NCI-H748 treated with DMSO at 0.1 percent for 48 hours (cell line): ENCODE measurements at places on chromosomes 1 and 21.
A peak's percentile ranks its signal among the peaks of the same experiment; 100 is the strongest.

DNA sequence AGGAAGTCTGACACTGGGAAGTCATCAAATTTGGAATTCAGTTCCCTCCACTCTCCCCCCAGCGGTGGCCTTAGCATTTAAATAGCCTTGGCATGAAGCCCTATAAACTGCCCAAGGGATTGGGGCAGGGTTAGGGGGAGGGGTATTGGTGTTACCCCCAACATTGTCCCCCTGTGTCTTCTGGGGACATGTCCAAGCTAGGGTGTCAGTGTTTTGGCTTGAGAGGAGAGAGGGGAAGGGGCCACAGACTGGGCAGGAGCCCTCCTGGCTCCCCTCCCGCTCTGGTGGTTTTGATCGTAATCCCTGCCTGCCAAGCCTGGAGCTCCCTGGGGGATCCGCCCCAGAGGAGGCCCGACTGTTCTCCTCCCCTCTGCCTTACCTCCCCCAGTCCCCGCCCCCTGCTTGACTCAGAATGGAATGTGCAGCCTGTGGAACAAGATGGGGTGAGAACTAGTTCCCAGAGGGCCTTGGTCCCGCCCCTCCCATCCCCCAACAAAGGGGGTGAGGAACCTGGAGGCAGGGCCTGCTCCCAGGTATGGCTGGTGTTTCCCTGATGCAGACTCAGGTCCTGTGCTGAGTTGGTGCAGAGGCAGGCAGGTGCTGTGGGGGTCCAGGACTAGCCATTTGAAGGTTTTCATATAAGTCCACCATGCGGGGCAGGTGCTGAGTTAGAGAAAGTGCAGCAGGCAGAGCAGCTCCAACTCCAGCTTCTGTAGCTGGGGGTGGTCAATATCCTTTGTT, 7.4 kb downstream of the SOX13 start:
- DNase-seq, result no peak

GRCh38 chr1:39819091-39819812, 30.6 kb upstream of the BMP8B start:
- DNase-seq, result peak; percentile 100

DNA sequence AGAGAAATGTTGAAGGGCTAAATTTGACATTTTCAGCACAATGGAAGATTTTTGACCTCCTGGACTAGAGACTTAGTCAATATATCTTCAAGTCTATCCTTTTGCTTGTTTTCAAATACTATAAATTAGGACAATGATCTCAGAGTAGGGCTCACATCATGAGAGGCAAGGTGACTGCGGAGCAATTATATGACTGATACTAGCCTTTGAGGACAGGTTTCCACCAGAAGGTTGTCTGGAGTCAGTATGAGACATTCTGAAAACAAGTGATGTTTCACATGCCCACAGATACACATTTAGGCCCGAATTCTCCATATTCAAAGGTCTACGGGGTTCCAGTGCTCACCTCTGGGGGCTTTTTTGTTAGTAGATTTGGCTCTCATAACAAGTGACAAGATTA, 142.3 kb upstream of the SAMSN1 start:
- no peak for DNase-seq

DNA sequence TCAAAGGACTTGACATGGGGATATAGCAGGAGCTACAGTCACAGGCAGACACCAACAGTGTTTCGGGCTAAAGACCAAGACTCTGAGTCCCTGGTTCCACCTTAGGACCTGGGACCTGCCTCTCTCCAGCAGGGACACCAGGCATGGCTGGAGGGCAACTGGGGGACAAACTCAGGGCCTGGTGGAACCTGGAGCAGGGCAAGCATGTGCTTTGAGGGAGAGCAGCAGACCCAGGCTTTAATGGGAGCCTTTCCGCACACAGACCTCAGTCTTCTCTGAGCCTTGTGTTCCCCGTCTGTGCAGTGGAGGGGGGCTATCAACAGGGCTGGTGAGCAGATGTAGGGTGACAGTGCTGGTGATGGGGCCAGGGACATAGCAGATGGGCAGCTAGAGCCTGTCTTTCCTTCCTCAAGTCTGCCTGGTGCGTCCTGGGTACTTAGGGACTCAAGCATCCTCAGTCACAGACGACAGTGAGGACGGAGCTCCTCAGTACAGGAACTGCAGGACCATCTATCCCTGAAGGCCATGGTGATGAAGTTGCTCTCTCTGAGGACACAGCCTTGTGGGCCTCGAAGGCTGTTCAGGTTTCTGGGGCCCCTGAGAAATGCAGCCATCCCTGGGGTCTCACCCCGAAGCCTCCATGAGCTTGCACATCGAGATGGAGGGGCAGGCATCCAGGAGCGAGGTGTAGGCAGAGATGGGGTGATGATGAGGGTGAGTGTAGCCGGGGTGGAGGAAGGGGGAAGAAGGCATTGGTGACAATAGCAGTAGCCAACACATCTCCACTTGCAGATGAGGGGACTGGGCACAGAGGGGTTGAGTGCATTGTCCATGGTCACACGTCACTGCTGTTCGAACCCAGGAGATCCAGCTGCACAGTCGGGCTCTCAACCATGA, 593.4 kb downstream of the PTPRU start:
- DNase-seq, result no peak

DNA sequence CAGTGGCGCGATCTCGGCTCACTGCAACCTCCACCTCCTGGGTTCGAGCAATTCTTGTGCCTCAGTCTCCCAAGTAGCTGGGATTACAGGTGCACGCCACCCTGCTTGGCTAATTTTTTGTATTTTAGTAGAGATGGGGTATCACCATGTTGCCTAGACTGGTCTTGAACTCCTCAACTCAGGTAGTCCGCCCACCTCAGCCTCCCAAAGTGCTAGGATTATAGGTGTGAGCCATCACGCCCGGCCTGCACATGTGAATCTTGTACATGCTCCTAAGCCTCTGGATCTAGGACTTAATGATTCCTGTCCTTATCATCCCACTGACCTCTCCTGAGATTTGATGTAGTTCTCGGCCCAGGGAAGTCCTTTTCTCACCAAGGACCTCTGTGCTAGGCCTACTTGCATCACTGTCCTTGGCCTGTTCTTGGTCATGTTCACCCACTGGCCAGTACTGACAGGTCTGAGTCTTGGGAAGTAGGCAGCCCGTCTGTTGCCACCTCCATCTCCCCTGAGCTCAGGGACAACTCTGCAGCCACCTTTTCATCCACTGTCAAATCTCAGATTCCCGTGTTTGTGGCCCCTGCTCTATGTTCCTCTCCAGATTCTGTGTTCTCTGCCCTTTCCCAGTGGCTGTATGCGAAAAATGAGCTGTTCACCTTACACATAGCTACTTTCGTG, 9.4 kb downstream of the HYI start:
- DNase-seq, result no peak

DNA sequence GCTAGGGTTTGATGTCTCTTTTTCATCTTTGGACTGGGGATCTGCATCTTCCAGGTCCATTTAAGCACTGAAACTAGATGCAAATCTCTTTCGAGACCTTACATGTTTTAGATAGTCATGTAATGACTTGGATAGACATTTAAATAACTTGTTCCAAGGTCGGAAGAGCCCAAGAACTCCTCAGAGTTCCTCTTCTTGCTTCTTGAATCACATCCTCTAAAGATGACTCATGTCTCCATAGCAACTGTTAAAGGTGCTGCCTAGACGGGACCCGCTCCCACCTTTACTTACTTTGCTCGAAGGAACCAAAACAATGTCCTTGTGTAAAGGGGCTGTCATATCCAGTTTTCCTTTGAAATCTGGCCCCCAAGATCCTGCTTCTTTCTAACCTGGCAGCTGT, 130.0 kb downstream of the EDEM3 start:
- no peak for DNase-seq

DNA sequence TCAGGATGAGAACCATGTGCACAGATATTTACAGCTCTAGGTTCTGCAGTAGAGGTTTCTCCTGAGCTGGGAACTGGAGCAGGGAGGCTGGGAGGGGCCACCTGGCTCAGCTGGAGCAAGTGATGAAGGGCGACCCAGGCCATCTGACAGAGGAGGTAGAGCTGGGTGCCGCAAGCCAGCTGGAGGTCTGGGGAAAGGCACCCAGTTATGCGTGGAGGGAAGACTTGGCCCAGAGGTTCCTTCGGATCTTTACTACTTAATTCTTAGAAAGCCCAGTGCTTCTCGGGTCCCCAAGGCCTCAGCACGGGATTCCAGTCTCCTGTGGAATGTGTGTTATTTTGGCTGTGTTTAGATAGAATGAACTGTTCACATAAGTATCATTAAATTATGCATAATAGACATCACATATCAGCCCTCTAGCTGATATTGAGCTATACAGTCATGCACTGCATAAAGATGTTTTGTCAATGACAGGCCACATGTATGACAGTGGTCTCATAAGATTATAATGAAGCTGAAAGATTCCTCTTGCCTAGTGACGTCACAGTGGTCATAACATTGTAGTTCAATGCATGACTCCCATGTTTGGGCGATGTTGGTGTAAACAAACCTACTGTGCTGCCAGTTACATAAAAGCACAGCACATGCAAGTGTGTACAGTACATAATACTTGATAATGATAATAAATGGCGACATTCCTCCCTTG, 245.1 kb downstream of the RHOU start:
- no peak for DNase-seq

DNA sequence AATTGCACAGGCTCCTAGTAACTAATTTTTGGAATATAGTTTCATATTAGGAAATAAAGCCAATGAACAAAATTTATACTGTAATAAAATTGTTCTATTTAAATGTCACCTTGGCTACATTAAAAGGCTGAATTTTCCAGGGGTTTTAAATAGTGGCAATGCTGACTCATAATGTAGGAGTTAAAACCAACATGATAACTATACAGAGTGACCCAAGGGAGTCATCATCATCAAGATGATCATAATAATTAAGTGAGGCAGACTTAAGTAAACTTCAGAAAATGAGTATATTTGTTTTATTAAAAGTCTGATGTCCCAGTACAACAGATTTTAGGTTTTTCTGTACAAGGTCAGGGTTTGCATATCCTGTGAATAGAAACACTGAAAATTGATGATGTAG, 183.4 kb downstream of the PLPPR4 start:
- no peak for DNase-seq

DNA sequence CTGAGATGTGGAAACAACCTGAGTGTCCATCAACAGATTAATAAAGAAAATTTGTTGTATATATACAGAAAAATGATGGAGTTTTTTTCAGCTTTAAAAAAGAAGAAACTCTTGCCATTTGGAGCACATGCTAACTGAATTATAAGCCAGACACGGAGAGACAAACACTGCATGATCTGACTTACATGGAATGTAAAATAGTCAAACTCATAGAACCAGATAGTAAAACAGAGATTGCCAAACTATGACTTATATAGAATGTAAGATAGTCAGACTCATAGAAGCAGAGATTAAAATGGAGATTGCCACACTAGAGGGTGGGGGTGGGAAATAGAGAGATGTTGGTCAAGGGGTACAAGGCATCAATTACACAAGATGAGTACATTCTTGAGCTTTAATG, 1786.6 kb downstream of the PLA2G4A start:
- DNase-seq, result no peak

DNA sequence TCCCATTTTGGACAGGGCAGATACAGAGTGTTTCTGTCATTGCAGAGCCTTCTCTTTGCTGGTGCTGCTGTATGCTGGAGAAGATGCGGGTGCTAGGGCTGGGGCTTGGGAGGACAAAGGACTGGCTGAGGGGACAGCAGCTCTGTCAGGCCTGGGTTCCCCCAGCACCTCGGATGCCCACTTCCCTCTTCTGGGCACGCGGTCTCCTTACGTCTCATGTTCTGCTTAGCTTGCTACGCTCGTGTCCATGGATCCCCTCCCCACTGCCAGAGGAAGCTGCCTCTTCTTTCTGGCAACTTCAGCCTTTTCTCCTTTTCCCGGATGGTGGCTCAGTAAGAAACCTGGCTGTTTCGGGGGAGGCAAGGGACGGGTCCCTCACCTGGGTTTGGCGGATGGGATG, 75.7 kb downstream of the ARHGEF10L start:
- DNase-seq, result no peak

DNA sequence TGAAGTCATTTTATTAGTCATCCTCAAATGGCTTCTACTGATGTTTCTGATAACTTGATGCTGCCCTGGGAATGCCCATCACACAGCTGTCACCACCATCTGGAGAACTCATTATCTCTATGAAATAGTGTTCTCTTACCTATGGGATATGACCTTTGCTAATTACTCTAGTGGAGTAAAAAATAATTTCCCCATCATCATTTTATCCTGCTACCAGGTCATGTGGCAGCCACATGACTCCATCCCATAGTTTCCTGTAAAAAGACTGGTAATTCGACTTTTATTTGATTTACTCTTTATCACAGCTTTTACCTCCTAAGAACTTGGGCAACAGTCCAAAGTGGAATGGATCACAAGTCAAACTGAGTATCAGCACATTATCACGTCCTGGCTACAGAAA, 76.1 kb upstream of the USP25 start:
- no peak for DNase-seq

GRCh38 chr1:170247751-170248521, 102.2 kb downstream of the NTMT2 start:
- DNase-seq, result no peak

- no peak for DNase-seq
These were observed 36.9 kb downstream of the NCF2 start for GRCh38 chr1:183553331-183553730.

- DNase-seq, result peak; percentile 4
These were observed at the start of gene TTC34 for GRCh38 chr1:2801535-2802291. TSS of gene TTC34 (minus strand) at chr1:2801693. CDS start at chr1:2800827, 866 bp downstream.

- no peak for DNase-seq
These were observed 622.9 kb upstream of the ADAMTS5 start for GRCh38 chr21:27589781-27590180.

GRCh38 chr1:32380057-32380456, 14.2 kb downstream of the BSDC1 start:
- DNase-seq, result no peak

- no peak for DNase-seq
These were observed 12.7 kb upstream of the TGFB2 start for GRCh38 chr1:218332416-218332815.

DNA sequence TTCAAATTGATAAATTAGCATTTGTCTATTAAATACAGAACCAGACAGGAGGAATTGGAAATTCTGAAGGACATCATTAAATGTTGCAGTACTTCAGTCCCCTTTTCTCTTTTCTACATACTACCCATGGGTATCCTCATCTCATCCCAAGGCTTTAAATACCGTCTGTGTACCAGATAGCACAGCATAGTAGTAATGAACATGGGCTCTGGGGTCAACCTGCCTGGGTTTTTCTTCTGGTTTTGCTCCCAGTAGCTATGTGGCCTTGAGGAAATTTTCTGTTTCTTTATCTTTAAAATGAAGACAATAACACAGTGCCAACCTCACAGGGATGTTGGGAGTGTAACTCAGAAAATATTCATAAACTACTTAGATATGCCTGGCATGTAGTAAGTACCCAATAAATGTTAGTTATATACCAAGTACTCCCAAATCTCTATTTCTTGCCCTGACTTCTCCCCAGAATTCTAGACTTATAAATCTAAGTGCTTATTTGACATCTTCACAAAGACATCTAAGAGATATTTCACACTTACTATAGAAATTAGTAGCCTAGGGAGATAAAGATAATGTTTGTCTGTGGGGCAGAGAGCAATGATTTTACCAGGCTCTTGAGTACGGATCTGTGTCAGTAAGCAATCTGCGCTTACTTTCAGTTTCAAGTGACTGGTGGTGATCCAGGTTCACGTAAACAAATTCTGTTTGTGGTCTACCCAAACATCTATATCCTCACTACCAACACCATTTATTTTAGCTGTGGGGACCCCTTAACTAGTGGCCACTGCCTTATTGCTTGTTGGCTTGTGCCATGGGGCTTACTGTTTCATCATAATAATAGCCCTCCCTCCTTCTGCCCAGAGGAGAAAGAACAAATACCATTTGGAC, 37.3 kb downstream of the VANGL2 start:
- no peak for DNase-seq

- DNase-seq, result no peak
These were observed 134.2 kb upstream of the SERTAD4 start for GRCh38 chr1:210098356-210098755.
